ENCODE measurements at places on chromosomes 16 and 17.

DNA sequence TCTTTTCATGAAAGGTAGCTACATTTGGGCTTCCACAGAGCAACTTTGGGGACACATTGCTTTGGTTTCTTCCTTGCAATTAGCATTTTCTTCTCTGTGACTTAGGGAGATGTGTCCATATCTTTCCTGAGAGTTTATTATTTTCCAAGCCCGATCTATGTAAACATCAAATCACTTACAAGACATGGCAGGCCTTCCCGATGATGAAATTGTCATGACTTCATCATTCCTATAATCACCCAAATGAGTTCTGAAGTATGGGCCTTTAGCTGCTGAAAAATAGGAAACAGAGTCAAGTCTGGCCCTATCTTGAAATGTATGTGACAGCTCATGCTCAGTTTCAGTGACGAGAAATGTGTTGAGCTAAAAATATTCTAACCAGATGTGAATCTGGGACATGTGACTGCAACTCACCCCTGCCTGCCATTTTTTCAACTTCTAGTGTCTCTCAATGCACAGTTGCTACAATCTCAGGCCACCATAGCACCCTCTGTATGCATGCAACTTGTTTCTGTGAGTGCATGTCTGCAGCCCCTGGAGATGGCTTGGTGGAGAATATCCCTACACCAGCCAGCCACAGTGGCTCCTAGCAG is 199.6 kb upstream of the MAF start:
- DNase-seq = no peak

DNA sequence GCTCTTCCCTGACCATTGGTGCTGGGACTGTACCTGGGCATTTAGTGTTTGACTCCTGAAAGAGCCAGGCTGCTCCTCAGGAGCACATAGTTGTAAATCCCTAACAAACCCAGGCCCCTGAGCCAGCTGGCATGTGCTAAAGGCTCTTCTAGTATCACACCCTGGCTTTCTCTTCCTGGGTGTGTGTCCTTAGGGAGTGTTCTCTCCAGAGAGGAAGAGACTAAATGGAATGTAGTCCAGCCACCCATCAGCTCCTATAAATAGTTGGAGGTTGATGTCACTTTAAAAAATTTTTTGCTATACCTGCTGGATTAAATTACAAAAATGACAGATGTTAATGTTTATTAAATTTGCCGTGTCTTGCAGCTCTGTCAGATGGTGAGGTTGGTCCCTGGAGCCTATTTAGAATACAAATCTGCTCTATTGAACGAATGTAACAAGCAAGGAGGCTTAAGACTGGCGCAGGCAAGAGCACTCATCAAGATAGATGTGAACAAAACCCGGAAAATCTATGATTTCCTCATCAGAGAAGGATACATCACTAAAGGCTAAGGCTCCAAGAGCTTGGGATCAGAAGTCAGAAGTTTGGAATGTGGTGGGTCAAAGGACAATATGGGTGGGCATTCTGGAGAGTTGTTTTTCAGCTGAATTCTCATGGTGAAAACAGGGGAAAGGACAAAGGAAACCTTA is 13.1 kb upstream of the DUSP14 start:
- DNase-seq = no peak

DNA sequence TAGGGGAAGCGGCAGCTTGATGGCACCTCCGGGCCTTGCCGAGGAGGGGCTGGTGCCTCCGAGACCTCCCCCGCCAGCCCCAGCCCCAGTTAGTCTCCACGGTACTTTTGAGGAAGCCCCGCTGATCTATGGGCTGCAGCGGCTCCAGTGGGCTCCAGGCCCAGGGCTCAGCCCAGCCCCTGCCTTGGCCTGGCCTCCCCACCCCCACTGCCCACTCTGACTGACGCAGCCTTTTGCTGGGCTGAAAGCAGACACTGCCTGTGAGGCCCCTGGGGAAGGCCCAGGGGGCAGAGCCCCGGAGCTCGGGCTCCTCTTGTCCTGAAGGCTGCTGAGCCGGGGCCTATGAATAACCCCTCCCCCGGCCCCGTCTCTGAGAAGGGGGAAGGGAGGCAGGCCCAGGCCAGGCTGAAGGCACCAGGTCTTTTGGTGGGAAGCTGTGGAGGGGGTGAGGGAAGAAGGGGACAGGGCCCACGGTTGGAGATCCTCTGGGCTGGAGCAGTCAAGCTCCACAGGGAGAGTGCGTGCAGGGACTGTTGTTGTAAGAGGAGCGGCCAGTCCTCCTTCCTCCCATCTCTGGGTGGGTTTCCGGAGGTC is 7.5 kb upstream of the SMTNL2 start:
- no peak for DNase-seq

DNA sequence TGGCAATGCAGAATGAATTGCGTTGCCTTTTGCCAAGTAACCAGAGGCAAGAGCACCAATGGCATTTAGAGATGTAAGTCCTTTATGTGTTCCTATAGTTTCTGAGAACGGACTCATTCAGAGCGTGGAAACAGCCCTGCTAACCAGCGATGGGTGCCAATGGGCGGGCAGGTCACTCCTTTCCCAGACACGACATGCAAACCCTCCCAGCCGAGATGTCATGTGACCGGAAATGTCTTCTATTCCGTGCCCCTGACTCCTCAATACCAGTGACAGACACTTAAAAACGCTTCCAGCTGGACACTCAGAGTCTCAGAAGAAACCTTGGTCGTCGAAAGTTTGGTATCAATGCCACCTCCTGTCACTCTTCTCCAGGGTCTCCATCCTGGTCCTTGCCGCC is 3.2 kb downstream of the FBF1 start:
- DNase-seq = no peak

GRCh38 chr17:12342609-12343435 is 322.1 kb downstream of the MAP2K4 start:
- DNase-seq = peak; percentile 37

DNA sequence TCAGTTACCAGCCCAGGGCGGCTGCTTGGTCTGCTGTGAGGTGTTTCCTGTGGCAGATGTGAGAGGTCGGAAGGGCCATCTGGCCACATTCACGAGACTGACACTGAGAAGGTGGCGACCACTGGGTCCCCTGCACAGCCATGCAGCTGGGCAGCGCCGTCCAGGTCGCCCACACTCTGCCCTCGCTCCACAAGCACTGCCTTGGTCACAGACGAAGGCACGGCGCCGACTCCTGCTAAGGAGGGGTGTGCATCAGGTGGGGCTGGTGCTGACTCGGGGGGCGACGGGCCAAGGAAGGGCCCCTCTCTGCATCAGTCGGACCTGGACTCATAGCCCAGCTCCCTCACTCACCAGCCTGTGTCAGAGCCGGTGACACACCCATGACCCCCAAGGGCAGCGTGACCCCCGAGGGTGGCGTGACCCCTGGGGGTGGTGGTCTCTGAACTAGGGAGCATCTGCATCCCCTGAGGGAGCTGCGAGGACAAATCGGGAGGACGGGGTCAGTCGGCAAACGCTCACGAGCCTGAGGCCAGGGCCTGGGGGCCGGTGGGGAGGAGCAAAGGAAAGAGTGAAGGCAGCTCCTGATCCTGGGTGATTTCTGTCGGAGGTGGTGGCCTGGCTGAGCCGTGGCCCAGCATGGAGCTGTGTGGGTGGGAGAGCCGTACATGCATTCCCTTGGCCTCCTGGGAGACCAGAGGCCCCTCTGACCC is 30.4 kb downstream of the NME3 start:
- DNase-seq = no peak

DNA sequence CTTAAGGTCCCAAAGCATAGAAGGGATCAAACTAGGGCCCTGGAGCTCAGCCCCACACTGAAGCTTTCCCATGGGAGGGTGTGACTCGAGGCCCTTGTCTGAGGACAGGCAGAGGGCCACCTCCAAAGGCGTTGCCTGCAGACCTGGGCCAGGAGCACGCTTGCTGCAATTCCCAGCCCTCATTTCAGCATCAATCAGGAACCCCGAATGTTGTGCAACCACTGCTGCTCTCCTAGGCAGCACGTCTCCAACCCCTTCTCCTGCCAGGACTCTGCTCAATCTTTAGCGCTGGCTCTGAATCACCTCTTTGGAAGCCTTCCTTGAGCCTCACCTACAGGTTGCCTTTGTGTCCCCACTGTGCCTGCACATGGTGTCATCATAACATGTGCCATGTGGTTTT is 14.0 kb upstream of the ATP2C2 start:
- no peak for DNase-seq

- no peak for DNase-seq
Measured at GRCh38 chr16:51657848-51658247, 506.8 kb upstream of the SALL1 start.

GRCh38 chr16:86167061-86167460 is 268.1 kb downstream of the IRF8 start:
- no peak for DNase-seq

GRCh38 chr17:7290685-7291084 is 3.8 kb downstream of the YBX2 start:
- DNase-seq = peak; percentile 12

DNA sequence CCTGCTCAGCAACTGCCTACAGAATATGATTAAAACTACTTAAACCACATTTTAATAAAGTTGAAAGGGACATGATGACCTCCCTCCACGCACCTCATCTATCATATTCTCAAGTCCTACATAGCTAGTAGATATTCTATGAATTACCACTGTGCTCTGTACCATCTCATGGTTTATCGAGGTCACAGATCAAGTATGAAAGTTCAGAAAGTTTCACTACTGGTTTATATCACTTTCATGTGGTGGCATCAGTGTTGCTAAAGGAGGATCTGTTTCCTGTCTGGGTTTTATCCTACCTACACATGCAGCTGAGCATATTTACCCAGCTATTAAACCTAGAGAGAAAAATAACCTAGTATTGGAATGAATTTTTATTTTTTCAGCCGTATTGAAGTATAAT is 214.9 kb upstream of the MON1B start:
- no peak for DNase-seq

- no peak for DNase-seq
Measured at GRCh38 chr16:89038221-89038721, 55.4 kb upstream of the ACSF3 start.

DNA sequence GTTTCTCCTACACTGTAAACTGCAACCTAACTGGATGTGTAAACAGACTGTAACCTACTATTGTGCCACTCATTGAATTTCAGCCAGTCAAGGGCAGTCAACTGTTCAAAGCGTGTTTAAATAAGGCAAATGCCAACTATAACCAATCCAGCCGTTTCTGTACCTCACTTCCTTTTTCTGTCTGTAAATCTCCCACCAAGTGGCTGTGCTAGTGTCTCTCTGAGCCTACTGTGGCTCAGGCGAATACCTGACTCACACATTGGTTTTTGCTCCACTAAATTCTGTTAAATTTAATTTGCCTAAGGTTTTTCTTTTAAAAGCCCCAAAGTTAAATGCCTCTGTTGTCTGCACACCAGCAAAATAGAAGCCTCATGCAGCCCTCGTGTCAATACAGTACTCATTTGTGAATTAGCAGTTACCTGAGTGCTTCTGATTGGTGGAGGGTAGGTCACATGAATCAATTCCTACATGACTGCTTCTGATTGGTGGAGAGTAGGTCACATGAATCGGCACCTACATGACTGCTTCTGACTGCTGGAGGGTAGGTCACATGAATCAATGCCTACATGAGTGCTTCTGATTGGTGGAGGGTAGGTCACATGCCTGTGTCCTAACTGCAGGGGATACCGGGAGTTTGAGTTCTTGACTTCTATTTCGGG is 31.1 kb upstream of the CCR7 start:
- no peak for DNase-seq

DNA sequence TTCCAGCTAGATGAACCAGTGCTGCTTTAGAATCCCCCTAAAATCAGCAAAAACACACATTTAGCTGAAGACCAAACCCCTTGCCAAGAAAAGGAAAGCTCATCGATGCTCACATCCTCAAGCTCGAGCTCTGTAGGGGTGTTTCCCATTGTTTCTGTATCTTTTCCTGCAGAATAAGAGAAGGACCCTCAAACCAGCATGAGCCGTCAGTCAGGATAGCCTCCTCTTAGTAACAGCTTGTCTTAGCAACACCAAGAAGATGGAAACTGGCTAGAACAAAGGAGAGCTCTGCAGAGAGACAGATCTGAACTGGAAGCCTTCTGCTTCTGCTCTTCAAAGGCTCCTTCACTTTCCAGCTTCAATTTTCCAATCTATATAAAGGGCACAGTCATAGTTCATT is 32.0 kb downstream of the VAT1L start:
- DNase-seq = no peak

DNA sequence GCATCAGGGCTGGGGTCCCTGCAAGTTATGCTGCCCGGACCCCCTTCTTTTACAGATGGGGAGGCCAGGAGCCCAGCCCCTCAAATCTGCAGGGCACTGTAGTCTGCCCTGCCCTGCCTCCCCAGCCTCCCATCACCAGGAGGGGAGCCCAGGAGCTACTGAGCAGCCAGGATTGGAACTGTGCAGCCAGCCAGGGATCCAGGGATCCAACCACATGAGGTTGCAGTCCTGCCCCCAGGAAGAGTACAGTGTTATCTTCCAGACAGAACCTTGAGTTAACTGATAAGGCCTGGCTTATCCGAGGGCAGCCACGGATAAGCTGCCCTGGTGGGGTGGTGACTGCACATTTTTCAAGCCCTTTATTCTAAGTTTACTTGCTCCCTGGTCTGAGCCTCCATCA is 11.4 kb upstream of the NDRG4 start:
- DNase-seq = no peak

DNA sequence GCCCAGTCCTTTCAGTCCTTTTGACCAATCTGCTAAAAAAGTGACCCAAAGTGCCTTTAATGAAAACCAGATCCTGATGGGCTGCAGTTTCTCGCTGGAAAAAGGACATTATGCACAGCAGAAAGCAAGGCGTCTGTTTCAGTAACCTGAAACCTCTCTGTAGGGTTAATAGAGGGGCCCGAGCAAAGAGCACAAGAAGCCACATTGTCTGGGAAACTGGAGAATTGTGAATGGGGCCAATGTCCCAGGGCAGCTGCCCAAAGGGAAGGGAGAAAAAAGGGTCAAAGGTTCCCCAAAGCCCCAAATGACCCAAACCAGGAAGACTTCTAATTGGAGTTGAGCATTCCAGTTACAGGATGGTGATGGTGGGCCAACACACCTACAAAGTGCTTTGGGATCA is 3.0 kb downstream of the OTOA start:
- no peak for DNase-seq

DNA sequence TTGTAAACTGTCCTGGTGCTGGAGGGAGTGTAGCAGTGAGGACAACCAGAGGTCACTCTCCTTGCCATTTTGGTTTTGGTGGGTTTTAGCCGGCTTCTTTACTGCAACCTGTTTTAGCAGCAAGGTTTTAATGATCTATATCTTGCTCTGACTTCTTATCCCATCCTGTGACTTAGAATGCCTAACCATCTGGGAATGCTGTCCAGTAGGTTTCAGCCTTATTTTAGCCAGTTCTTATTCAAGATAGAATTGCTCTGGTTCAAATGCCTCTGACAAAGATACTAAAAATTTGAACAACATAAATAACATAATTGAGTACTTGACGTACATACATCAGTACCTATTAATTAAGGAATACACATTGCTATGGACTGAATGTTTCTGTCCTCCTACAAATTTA is 93.3 kb upstream of the TOM1L1 start:
- DNase-seq = no peak

DNA sequence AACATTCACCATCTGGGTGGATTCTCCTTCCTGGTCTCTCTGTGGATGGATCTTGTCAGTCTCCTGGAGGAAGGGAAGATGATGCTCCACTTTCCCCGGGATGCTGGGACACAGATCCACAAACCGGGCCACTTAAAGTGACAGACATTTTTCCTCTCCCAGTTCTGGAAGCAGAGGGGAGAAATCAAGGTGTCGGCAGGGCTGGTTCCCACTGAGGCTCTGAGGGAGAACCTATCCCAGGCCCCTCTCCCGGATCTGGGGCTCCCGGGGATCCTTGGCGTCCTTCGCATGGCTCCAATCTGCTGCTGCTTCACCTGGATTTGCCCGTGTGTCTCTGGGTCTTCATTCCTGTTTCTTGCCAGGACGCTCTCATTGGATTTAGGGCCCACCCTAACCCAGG is 263.1 kb upstream of the TNRC6C start:
- peak; percentile 10 for DNase-seq

GRCh38 chr17:10162096-10162495 is 36.3 kb downstream of the GAS7 start:
- DNase-seq = no peak
